ENCODE measurements at places on chromosomes 3 and 15. TPM values are rescaled to one million over a fixed set of nuclear protein-coding genes. Genes with fewer than 3 reads are reported as not detected.

Gene UQCC5
- 12.7 TPM for total RNA-seq

- no peak for DNase-seq
Measured at GRCh38 chr3:129261894-129262293, 12.5 kb downstream of the COPG1 start.

- no peak for DNase-seq
Measured at GRCh38 chr3:154954757-154955156, 125.4 kb upstream of the MME start.

Gene GABRB3
- not detected for total RNA-seq

DNA sequence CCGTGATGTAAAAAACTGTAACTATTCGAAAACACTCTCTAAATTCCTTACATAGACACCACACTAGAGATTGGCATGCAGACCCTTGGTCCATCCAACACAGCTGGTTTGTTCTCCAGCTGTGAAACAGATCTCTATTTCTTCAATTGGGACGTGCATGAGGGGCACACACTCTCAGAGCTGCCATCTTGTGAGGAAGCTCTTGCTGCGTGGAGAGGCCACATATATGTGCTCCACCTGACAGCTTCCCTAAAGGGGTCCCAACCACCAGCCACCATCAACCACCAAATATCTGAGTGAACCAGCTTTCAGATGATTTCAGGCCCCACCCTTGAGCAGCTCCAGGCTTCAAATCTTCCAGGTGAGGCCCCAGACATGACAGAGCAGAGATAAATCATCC is 25.6 kb downstream of the SSUH2 start:
- no peak for DNase-seq

Measured in activated CD4-positive, alpha-beta T cell treated with anti-CD3 and anti-CD28 coated beads for 36 hours (primary cell).